Stimulated activated CD8-positive, alpha-beta memory T cell treated with anti-CD3 and anti-CD28 coated beads, Interleukin-7, amount 100 ng/mL, for 4 hours (primary cell): ENCODE measurements at places on chromosomes 2 and 18.

GRCh38 chr2:56014046-56014730 is 90.6 kb upstream of the EFEMP1 start:
- DNase-seq, result no peak

DNA sequence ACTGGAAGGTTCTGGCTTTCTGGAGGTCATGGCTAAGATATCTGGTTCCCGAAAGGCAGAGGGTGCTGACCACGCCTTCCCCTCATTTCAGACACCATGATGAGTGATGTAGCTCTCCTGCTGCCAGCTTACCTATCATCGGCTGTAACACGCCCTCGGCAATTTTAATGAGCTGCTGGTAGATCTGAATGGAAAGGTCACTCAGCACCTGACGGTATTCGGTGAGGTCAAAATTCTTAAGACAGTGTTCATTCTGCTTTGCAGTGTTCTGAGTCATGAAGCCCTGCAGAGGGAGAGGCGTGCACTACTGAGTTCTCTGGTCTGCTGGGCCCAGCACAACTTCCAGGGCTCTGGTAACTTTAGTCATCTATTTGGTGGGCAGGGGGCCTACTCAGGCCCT is 25.7 kb upstream of the ACAA2 start:
- DNase-seq, result no peak

- DNase-seq, result no peak
These were observed 55.2 kb upstream of the FAM136A start for GRCh38 chr2:70356941-70357683.

- no peak for DNase-seq
These were observed 78.0 kb upstream of the TANC1 start for GRCh38 chr2:158890296-158890905.

- no peak for DNase-seq
These were observed 37.3 kb upstream of the PEX13 start for GRCh38 chr2:60980071-60980815.
